Renal cortical epithelial cell (primary cell): ENCODE measurements at places on chromosomes 6 and 20. TPM values are rescaled to one million over a fixed set of nuclear protein-coding genes. Genes with fewer than 3 reads are reported as not detected.

GRCh38 chr6:36224918-36225461 is 28.4 kb downstream of the BRPF3 start:
- peak; percentile 76 for DNase-seq

LY6G6D gene
- not detected in 2 replicates for total RNA-seq

- no peak for DNase-seq
Observed at GRCh38 chr6:65299236-65299635, 407.8 kb downstream of the EYS start.

SIM1 gene
- total RNA-seq, result 5.6 and 30.8 TPM in 2 replicates

- peak; percentile 49 for DNase-seq
Observed at GRCh38 chr6:115947966-115948541, 112.6 kb downstream of the FRK start.

DNA sequence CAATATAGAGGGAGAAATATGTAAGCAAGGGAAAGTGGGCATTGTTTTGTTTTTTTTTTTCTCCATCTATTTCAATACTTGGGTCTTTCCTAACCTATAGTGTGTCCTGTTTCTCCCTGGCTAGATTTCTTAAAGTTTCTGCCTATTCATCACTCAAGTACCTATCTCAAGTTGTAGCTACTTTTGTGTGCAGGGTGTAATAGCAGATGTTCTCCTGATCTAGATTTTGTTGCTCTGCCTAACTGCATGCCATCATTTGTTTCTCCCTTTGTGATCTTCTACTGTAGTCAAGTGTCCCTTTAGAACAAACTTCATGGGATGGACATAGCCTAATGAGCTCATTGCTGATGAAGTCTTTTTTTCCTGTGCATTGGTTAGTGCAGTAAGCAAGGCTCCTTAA is 45.8 kb downstream of the TOP1 start:
- DNase-seq, result no peak

MUC21 gene
- total RNA-seq, result not detected in 2 replicates

GRCh38 chr20:684676-685319 is 9.2 kb upstream of the SCRT2 start:
- no peak for DNase-seq

GRIK2 gene
- total RNA-seq, result 0.40 TPM in 1 of 2 replicates, not detected in the other

PSORS1C2 gene
- not detected in 2 replicates for total RNA-seq

GRCh38 chr20:1788044-1788443 is 107.2 kb upstream of the SIRPA start:
- DNase-seq, result no peak

DNA sequence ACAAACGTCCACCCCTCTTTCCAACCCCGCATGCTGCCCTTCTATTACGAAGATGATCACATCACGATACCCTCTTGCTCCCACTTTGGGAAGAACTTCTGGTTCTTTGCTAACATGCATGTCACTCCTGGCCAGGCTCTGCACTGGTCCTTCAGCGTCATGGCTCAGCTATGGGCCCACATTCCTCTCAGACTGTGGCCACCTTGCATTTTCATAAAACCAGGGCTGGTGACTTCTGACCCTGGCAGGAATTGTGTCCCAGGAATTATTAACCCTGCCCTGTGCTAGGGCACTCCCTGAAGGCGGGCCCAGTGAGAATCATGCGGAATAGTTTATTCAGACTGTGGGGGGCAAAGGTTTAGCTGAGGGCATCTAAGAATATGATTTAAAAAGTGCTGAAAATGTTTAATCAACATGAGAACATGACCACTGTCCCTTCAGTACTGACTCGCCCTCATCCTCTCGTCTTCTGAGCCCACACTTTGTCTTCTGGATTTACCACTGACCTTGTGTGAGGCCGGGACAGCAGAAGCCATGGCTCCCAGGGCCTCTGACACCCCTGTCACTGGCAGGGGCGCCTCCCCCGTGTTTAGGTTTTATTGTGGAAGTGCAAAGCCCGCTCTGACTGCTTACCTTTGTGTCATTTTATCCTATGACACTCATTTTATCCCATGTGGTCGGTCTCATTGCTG is 38.1 kb upstream of the THBS2 start:
- DNase-seq, result peak; percentile 76

GRCh38 chr6:139982652-139983295 is 608.3 kb upstream of the CITED2 start:
- DNase-seq, result peak; percentile 68

DNA sequence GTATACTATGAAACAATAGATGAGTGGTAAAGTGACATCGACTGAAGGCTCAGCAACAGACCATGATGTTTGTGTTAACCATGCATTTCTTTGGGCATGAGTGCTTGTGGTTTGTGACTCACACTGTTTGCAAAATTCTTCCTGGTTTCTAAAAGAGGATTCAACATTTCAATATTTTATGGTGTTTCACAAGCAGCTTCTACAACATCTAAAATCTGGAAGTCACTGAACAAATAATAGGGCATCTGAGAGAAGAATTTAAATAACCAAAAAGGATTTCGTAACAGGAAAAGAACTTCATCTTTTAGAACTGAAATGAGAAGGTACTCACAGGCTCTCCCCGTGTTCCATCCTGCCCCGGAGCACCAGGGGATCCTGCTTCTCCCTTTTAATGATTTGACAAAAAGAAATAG is 146.2 kb downstream of the COL21A1 start:
- DNase-seq, result peak; percentile 99

CALHM6 gene
- 1.6 and 3.1 TPM in 2 replicates for total RNA-seq

- no peak for DNase-seq
Observed at GRCh38 chr6:118220429-118221128, 313.5 kb downstream of the SLC35F1 start.

DNA sequence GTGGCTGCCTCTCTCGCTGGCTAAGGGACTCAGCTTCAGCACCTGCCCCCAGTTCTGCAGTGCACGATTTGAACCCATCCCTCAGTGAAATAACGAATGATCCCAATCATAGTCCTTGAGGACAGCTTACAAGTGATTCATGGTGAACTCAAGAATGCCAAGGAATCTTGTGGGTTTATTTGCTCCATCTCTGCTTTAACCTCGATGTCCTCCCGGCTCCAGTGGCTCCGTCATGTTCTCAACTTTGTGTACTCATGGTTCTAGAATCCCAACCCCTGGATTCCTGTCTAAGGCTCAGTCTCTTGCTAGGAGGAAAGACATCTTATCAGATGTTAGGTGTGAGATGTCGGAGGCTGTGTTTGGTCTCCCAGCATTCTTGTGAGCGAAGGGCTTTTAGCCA is 29.0 kb upstream of the GTSF1L start:
- DNase-seq, result peak; percentile 30

DNA sequence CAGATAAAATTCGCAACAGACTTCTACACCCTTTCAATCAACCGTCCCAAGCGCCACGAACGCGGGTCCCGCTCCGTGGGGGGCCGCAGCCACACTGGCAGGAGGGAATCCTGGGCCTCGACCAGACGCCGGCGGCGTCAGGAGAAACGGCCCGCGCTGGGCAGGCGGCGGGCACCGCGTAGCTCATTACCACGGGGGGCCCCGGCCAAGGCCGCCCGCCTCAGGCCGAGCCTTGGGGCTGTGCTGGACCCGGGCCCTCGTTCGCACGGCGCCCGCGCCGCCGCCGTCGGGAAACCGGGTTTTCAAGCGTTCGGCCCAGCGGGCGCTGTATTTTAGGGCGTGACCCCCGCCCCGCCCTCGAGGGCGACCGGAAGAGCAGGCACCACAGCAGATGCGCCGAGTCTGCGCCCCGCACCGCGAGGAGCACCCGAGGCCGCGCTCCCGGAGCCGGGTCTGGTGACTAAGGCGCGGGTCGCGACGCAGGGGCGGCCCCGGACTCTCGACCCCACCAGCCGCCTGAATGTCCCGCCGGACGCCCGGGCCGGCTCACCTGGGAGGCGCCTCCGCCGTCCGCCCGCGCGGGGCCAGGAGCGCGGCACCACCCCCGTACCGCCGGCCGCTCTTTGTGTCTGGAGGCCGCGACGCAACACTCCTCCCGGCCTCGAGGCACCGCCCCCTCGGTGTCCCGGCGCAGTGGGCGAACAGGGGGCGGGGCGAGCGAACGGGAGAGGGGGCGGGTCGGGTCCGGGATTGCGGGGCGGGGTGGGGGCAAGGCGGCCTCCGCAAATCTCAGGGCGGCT is at the start of gene NINL:
NINL (minus strand) TSS at position 627 of the 800 bp plus-strand sequence. CDS start 58,944 bp downstream, outside the sequence.
- no peak for DNase-seq

GRCh38 chr20:22536956-22537756 is 47.2 kb downstream of the FOXA2 start:
- DNase-seq, result no peak

SALL4 gene
- 0.15 and 0.35 TPM in 2 replicates for total RNA-seq

STAU1 gene
- 47.2 and 117 TPM in 2 replicates for total RNA-seq

DNA sequence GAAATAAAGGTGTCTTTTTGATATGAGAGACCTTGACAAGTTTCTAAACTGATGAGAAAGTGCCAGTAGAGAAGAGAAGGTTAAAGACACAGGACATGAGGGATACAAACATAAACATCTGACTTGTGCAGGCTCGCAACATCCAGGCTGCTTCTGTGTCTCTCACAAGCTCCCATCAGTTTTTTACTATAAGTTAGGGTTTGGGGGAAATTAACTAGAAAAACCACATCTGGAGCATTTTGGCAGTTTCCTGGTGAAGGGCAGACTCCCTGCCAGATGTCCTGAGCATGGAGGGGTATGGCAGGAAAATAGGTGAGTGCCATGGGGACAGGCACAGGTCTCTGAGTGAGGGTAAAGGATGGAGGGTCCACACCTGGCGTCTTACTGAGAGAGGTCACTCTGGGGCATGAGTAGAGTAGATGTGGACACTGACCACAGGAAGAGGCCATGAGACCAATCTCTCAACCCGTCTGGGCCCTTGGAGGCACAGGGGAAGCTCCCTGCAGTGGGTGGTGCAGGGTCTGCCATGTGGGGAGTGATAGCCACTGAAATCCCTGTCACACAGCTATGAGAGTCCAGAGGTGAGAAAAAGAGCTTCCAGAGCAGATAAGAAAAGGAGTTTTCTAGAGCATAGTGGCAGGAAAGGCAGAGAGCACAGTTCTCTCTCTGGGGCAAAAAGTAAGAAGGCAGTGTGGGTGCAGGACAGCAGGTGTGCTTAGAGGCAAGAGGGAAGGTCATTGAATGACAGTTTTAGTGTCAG is 193.3 kb upstream of the SYNDIG1 start:
- DNase-seq, result no peak

DNA sequence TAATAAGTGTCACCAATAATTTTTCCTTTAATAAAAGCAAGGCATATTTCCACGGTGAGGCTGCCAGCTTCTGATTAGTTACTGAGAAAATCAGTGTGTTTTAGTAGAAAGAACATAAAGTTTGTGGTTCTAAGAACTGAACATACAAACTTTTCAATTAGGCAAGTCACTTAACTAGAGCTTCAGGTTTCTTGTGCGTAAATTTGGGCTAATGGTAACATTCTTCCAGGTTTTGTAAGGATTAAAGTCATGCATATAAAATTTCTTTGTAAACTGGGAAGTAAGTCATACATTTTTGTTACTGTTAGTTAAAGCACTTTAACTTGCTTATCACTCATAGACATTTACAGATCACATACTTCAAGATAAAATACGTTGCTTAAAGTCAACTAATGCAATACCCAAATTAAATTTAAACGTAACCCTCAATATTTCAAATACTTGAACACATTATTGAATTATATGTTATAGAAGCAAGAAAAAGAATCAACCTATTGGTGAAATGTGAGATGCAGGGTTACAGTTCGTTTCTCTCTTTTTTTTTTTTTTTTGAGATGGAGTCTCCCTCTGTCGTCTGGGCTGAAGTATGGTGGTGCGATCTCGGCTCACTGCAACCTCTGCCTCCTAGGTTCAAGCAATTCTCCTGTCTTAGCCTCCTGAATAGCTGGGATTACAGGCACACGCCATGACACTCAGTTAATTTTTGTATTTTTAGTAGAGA is 327.3 kb upstream of the NOX3 start:
- DNase-seq, result no peak

C6orf132 gene
- 6.9 and 16.3 TPM in 2 replicates for total RNA-seq

SLC22A16 gene
- not detected in 2 replicates for total RNA-seq

- DNase-seq, result no peak
Observed at GRCh38 chr20:461254-462198, 807 bp downstream of the TBC1D20 start.

DNA sequence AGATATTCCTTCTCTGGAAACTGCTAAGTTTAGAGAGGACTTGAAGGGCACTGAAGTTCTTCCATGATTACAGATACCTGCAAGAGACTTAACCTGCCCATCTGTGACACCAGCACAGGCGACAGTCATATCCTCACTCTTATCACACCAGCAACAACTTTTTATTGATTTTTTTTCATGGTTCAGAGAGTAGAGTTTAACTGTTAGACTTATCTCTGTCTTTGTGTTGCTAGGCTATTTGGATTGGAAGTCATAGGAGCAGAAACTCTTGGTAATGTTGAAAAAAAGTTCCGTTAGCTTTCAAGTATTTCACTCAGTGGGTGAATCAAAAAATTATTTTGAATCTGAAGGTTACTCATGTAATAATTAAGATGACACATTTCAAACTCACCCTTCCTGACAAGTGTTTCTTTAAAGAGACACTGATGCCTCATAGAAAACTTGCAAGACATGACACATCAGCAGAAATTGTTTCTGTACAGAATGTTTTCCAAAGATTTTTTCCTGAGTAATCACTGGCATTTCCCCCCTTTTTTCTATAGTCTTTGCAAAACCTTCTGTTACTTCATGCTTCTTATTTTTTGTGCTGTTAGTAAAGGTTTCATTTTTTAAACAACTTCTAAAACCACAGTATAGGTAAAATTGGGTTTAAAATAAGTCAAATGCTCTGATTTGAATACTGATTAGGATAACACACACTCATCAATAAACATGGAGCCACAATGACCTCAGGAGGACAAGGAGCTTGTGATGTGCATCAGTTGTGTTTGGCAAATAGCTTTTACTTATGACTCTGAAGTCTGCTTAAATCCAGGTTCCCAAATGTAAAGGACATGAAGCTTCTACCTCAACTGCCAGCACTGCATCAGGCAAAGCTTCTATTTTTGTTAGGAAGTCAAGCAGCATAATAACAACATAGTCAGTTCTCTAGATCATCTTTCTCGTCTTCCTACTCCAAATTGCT is 252.9 kb upstream of the MAN1A1 start:
- no peak for DNase-seq

RSPH4A gene
- total RNA-seq, result 1.5 TPM in 1 of 2 replicates, not detected in the other
